ENCODE measurements at places on chromosomes 5 and 9.

- DNase-seq: peak; percentile 73
Observed at GRCh38 chr9:96449523-96449844, 485 bp upstream of the HABP4 start.

DNA sequence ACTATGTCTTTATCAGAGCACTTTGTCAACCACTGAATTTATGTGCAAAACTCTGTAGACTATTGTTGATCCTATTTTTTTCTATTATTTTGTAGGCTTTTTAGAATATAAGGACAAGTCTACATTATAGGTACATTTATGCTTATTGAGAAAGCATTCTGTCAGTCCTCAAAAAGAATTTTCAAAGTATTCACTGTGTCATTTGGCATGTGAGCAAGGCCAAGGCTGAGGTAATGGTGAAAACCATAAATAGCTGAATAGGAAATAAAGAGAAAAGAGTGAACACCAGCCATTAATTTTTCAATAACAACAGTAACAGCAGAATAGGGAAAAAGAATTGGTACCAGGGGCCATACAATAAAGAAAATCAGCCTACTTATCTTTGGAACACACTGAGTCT, 21.0 kb downstream of the SKIC3 start:
- DNase-seq: no peak

GRCh38 chr9:21638104-21638503, 156.0 kb upstream of the IFNE start:
- DNase-seq: no peak

- DNase-seq: no peak
Observed at GRCh38 chr5:142281966-142282365, 42.9 kb downstream of the SPRY4 start.

- DNase-seq: peak; percentile 58
Observed at GRCh38 chr9:125761676-125762450, 14.7 kb downstream of the PBX3 start.

GRCh38 chr5:134735243-134735642, 3.1 kb upstream of the CAMLG start:
- DNase-seq: no peak

DNA sequence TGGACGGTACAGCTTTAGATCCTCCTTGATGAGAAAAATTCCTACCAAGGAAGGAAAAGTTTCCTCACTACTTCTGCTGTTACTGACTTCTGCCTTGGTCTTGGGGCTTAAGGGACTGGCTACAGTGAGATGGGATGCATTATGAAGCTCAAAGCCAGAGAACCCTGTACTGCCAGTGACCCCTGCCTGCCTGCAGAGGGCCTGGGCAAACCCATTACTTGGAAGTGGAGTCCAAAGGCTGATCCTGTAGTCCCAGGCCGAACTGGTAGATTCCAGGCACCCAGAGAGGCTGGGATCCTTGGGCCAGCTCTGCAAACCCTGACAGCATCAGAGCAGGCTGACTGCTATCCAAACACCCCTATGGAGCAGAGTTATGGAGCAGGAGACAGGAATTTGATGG, 25.7 kb upstream of the NR5A1 start:
- no peak for DNase-seq

DNA sequence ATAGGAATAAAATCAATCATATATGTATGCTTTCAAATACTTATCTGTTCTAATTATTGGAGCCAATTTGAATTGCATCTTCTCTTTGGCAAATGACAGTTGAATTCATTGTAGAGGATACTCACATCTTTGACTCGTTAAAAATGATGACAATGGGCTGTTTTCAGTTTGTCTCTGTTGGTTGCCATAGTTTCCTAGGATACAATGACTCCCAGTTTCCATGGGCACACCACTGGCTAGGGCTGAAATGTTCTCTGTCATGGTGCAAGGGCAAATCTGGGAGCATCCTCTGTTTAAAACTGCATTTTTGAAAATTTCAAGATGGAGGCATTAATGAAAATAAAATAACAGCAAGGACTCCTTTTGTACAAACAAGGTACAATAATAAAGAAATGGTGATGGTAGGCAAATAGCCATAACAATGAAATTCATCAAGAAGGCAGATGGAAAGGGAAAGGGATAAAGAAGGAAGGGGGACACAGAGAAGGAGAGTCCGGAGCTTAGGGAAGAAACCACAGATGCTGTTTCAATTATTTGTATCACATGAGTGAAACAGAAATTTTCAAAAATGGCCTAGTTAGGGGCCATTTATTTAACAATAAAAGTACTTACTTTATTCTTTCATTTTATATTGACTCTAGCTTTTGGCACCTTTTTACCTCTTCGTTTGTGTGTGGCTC, 378.8 kb upstream of the SEMA6A start:
- DNase-seq: no peak

DNA sequence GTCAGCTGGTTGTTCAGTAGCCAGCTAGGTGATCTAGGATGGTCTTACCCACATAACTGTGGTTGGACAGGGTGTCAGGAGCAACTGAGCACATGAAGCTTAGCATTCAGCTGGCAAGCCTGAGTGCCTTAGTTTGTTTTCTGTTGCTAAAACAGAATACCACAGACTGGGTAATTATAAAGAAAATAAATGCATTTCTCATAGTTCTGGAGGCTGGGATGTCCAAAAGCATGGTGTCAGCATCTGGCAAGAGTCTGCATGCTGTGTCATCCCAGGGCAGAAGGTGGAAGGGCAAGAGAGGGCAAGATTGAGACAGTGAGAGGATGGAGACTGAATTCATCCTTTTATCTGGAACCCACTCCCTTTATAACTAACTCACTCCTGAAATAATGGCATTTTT, 921.5 kb downstream of the TLE4 start:
- no peak for DNase-seq

DNA sequence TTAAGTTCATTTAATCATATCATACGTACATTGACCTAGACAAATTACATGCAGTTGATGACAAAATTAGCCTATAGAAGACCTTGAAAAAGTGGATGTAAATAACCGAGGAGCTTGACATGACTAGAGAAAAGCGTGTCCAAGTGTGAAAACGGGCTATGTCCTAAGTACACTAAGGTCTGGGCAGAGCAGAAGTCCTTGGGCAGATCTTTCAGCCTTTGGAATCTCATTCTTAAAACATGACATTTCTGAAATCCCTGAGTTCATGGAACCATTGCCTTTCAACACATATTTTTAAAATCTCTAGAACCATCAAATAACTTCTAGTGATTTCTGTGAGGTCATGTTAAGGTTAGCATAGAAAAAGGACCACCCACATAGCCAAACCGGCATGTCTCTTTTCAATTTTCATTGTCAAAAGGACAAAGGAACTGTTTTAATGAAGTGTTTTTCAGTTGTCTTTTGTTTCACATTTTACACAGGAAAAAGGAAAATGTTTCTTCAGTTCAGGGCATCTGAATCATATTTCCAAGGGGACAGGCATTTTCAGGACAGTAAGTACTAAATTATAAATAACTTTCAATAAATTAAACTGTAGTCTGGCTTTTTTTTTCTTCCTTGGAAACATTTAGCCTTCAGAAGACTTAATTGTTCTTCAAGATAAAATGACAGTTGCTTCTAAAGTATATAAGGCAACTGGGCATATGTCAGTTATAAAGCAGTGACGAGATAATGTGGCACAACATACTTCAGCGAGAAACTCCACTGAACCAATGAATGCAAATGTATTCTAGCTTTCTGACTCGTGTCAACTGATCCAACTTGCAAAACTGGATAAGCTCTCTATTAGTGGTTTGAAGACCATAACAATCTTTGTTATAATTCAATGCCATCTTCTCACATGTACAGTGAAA, 416.8 kb downstream of the NFIB start:
- DNase-seq: no peak

- no peak for DNase-seq
Observed at GRCh38 chr9:27212621-27213020, 84.3 kb downstream of the EQTN start.

- peak; percentile 84 for DNase-seq
Observed at GRCh38 chr5:33470544-33470943, 29.8 kb downstream of the TARS1 start.

- DNase-seq: no peak
Observed at GRCh38 chr9:83445703-83446265, 92.4 kb downstream of the FRMD3 start.

- DNase-seq: no peak
Observed at GRCh38 chr5:150419630-150420270, 7.0 kb upstream of the CD74 start.

DNA sequence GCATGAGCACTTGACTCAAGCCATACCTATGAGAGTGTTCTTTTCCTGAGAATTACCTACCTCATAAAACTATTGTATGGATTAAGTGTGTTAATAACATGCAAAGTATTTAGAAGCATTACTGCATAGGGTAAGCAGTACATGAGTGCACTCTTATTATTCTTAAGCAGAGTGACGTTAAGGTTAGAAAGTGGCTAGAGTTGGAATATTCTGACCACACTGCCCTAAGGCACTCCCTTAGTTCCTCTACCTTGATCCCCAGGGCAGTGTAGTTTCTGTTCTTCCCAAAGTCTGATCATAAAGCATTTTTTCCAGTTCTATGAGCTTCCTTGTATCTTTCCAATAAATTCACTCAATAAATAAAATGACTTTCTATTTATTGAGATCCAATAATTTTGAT, 189.2 kb downstream of the PCSK1 start:
- DNase-seq: no peak

GRCh38 chr5:11266331-11266730, 505.3 kb upstream of the DAP start:
- DNase-seq: no peak

Measured in NCI-H524 (cell line).